ENCODE measurements at places on chromosomes 2 and 18.

DNA sequence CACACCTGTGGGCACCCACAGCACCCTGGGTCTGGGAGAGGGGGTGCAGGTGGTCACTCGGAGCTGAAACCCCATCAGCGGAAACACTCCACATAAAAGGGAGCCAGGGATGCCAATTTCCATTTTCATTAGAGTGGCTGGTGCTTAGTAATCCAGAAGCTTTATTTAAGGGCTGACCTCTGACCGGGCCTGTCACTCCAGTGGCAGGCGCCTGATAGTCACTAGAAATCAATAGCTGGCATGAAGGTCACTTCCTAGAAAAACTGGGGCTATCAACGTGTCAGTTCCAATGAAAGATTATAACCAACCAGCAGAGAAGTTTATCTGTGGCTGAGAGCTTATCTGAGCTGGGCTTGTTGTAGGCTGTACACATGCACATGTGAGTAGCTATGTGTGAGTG is 333.7 kb upstream of the SKOR2 start:
- DNase-seq: no peak

DNA sequence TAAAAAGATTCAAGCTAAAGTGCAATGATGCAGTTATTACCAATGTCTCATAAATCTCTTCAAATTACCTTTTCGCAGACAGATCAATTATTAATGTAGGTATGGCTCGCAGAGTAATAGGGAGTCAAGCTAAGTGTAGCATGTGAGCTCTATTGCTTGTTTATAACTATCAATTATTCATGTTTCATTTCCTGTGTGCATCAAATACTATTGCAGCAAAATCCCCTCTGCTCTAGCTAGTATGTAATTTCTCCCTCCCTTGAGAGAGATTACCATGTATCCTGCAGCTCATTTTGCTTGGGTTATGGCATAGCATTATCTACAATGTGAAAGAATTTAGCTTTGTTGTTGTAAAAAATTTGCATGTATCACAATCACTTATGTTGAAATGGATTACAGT is 65.6 kb upstream of the SCN1A start:
- no peak for DNase-seq

GRCh38 chr2:129708221-129708967 is 271.1 kb upstream of the RAB6C start:
- no peak for DNase-seq

GRCh38 chr2:8628179-8628865 is 53.5 kb upstream of the ID2 start:
- DNase-seq: no peak

DNA sequence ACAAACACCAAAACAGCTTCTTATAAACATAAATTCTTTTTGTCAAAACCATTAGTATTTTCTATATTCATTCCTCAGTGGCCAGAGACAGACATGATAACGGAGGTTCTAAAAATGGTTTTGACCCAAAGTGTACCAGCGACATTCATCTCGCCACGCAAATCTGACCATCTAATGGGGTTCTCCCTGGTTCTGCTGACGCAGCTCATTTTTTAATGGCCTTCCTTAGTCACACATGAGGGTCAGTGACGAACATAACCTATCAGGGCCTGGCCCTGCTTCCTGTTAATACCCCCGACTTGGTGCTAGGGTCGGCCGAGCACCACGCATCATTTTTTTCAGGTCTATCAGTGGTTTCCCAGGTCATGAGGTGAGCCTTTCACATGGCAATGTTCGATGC is 45.9 kb upstream of the ARL4C start:
- DNase-seq: no peak

DNA sequence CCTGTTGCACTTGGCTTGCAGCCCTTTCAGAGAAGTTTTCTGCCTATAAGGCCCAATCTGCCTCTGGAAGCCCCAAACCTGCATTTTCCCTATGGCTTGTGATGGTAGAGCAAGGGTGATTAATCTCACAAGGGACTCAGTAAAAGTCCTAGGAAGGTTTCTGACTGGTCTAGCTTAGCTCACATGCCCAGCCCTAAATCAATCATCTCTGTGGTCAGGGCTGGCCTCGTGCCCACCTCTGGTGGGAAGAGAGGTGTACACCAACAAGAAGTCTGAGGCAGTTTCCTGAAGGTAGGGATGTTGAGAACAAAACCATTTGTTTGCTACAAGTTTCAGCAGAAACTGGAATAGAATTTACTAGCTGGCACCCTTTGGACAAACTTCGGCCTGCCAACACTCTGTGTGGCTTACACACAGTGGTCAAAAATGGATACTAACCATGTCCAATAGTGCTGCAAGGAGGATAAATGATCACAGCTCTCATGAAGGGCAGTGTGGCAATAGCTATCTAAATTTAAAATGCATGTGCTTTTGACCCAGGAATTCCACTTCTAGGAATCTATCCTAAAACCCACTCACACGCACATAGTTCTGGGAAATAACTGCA is 96.4 kb downstream of the EN1 start:
- DNase-seq: no peak

GRCh38 chr18:32349728-32350395 is 120.8 kb downstream of the GAREM1 start:
- no peak for DNase-seq

- DNase-seq: no peak
Observed at GRCh38 chr18:22109535-22109934, 59.9 kb upstream of the GATA6 start.

GRCh38 chr2:142865924-142866323 is 11.5 kb upstream of the KYNU start:
- no peak for DNase-seq

GRCh38 chr2:127735537-127736399 is 34.5 kb downstream of the SFT2D3 start:
- DNase-seq: no peak

- no peak for DNase-seq
Observed at GRCh38 chr2:161243905-161244304, 64.3 kb upstream of the PSMD14 start.

- DNase-seq: no peak
Observed at GRCh38 chr2:229429589-229429988, 158.5 kb upstream of the PID1 start.

DNA sequence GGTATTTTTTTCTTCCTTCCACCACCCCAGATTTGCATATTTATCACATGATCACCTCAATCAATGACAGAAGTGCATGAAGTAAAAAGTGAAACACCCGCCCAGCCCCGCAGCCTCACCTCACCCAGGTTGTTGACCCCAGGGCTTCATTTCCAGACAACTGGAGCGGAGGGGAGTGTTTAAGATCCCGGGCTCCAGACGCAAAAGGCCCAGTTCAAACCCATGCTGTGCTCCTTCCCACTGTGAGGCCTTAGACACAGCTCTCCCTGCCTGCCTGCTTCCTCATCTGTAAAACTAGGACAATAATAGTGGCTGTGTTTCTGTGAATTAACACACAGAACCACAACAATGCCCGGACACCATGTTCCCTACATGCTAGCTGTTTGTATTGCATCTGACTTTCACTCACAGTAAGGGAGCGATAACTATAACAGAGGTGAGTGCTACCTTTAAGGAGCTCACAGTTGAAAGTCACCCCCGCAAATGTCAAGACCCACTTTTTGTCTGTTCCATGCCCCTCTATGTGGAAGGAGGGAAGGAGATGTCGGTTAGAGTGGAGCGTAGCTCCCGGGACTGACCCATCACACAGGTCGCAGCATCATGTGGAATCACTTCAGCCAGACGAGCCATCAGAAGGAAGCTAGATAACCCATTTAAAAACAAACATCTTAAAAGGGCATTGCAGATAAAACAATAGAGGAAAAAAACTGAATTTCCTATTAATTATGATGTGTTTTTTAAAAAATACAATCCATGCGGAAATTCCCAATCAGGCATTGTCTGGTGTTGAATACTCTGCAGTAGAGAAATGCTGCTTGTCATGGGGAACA is 77.5 kb upstream of the DAPL1 start:
- DNase-seq: no peak

GRCh38 chr18:37584952-37585695 is 19.5 kb upstream of the CELF4 start:
- no peak for DNase-seq

- DNase-seq: no peak
Observed at GRCh38 chr2:172709566-172710291, 25.9 kb upstream of the RAPGEF4 start.

- DNase-seq: peak; percentile 79
Observed at GRCh38 chr2:109466674-109467575, 146.8 kb downstream of the SEPTIN10 start.

Data from NCI-H1694 (cell line).